Activated T-cell treated with anti-CD3 and anti-CD28 coated beads for 1 hour (primary cell): ENCODE measurements at places on chromosomes 5 and 9.
A peak's percentile ranks its signal among the peaks of the same experiment; 100 is the strongest.

DNA sequence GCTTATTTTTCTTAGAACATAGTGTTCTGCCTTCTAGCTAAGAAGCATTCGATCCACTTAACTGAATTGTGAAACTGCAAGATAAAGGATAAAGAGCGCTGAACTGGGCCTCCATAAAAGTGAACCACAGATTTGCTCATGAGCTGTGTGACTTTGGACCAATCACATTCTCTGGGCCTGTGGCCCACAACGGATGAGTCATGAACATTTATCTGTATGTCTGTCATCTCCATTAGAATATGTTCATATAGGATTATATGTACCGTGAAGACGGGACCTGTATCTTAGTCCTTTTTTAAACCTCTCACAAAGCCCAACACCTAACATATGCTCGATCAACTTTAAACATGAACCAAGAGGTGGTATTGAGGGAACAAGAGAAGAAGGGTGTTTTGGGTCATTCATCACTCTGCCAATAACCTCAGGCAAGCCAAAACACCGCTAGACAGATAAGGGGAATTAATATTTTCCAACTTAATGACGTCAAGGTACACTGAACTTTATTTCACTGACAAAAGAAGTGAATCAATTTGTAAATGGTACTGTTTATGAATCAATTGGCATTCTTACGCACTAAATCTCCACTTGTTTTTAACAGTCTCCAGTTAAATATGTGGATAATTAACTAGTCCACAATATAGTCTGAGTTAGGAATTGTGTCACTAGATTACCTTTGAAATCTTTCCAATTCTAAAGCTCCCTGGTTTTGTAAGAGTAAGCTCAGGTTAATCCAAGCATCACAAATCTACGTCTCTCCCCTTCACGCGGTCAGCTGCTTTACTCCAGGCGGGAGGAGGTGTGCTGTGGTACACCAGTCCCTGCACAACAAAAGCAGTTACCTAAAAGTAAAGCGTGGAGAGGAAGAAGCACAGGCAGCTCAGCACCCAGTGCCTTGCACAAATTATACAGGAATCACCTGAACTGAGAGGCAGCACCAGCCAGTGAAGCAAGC, 1.6 kb downstream of the TMEM245 start:
- DNase-seq, result peak; percentile 17

DNA sequence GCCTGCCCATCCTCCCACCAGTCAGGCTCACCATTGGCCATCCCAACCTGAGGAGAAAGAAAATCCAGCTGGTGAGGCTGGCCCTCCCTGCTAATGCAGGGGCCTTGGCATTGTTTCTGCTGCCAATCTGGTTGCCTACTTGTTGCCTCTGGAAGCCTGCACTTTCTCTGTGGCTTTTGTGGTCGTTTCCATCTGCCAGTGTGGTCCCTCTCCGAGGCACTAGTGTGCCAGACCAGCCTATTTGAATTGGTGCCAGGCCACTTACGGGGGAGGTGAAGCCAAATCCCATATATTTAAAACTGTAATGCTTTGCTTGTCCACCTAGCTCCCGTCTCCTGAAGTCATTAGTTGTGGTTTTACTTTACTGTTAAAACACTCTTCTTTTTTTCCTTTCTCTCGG, 213.4 kb upstream of the ADAMTSL1 start:
- no peak for DNase-seq

DNA sequence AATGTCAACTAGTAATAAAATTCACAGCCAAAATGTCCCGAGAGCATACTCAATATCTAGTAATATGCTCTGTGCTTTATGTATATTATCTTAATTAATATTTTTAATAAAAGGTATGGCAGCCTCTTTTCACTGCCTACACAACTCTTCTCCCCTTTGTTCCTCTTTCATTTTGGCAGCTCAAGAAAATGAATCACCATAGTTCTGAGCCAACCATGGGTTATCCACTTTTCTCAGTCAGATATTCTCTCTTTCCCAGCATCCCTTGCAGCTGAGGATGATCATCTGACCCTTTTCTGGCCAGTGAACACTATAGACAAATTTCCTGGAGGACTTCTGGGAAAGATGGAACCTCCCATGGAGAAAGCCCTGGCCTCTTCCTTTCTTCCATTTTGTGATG, 8.2 kb upstream of the DOCK8 start:
- DNase-seq, result no peak

- no peak for DNase-seq
These were observed 102.6 kb downstream of the WNK2 start for GRCh38 chr9:93286252-93287188.

GRCh38 chr5:179374506-179375235, 29.4 kb upstream of the ADAMTS2 start:
- DNase-seq, result no peak

GRCh38 chr5:132183723-132184122, 43.9 kb downstream of the P4HA2 start:
- DNase-seq, result no peak

DNA sequence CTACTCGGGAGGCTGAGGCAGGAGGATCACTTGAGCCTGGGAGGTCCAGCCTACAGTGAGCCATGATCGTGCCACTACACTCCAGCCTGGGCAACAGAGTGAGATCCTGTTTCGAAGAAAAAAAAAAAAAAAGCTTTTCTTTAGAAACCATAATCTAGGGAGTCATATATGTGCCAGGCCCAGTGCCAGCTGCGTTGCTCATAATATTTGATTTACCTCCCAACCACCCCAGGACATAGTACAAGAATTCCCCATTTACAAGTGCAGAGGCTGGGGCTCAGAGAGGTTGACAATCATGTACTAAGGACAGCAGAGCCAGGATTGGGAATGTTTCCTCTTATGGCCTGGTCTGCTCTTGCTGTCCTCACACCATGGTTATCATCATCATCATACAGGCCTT, 25.1 kb upstream of the TRIM14 start:
- DNase-seq, result no peak
